SK-MEL-5 (cell line): ENCODE measurements at places on chromosomes 5 and 9. TPM values are rescaled to one million over a fixed set of nuclear protein-coding genes. Genes with fewer than 3 reads are reported as not detected.

Gene ZNF658
- total RNA-seq = 7.4 and 8.0 TPM in 2 replicates

Gene LRRC19
- not detected in 2 replicates for total RNA-seq

Gene PCDHGA9
- total RNA-seq = 0.03 and 0.45 TPM in 2 replicates

Gene CTXN3
- total RNA-seq = not detected in 2 replicates

Gene TICAM2
- 0.08 TPM in 1 of 2 replicates, not detected in the other for total RNA-seq

Gene OCLN
- 10.9 and 11.9 TPM in 2 replicates for total RNA-seq

Gene PCDHGB2
- 1.5 and 1.7 TPM in 2 replicates for total RNA-seq

Gene SLCO6A1
- total RNA-seq = not detected in 2 replicates

Gene BHMT
- total RNA-seq = not detected in 2 replicates

Gene DROSHA
- total RNA-seq = 57.4 and 74.9 TPM in 2 replicates

Gene GPR150
- total RNA-seq = not detected in 2 replicates

Gene SLC25A25
- 26.5 and 30.8 TPM in 2 replicates for total RNA-seq

Gene TSSK1B
- total RNA-seq = not detected in 2 replicates

Gene POLE3
- total RNA-seq = 73.8 and 78.2 TPM in 2 replicates

Gene SRA1
- total RNA-seq = 32.2 and 40.9 TPM in 2 replicates

Gene SLC4A9
- 0.16 and 0.18 TPM in 2 replicates for total RNA-seq

Gene S1PR3
- 0.50 and 0.56 TPM in 2 replicates for total RNA-seq

Gene ACOT12
- 5.7 and 8.5 TPM in 2 replicates for total RNA-seq

Gene PIP5K1B
- total RNA-seq = 5.0 and 7.4 TPM in 2 replicates

Gene NSD1
- 21.9 and 23.5 TPM in 2 replicates for total RNA-seq

Gene CEP72
- total RNA-seq = 7.1 and 8.9 TPM in 2 replicates

Gene DNM1
- 0.48 and 0.61 TPM in 2 replicates for total RNA-seq

Gene CDC20B
- total RNA-seq = 0.21 and 0.35 TPM in 2 replicates

Gene WNK2
- total RNA-seq = 2.4 and 3.4 TPM in 2 replicates
